Activated T-helper 1 cell treated with anti-CD3 and anti-CD28 coated beads, Interleukin-2, amount 50 U/mL, for 16 hours (primary cell): ENCODE measurements at places on chromosomes 7 and 10.

- no peak for DNase-seq
Measured at GRCh38 chr7:70638158-70639107, 493.5 kb upstream of the GALNT17 start.

GRCh38 chr10:80141696-80142460 lies 9.3 kb downstream of the PLAC9 start:
- DNase-seq: no peak

- no peak for DNase-seq
Measured at GRCh38 chr10:22765660-22766547, 51.5 kb upstream of the PIP4K2A start.

- no peak for DNase-seq
Measured at GRCh38 chr10:12663863-12664262, 314.5 kb downstream of the CAMK1D start.

DNA sequence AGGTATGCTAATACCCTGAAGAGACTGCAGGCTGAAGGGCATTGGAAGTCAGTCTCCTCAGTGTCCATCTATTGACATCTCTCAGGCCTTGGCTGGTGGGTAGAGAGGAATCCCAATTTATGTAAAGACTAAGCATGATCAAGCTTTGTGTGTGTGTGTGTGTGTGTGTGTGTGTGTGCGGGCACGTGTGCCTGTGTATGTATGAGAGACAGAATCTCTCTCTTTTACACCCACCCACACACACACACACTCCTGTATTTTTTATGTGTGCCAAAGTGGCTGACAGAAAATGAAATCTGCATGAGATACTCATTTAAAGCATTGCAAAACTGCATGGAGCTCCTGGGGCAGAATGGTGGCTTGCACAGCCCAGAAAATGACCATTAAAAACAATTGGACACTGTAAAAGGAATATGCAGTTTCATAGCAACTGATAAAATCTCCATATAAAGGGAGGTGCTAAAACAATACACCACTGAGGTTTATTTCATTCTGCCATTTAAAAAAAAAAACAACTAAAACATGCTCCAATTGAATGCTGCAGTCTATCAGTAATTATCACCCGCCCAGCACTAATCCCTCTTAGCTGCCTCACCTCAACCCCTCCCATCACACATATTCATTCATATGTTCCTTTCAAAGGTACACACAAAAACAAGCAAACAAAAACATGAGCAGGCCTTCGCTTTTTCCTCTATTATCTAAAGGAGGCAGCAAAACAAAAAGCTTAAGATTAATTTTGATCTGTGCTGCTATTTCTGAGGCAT lies 385.0 kb downstream of the KCNMA1 start:
- DNase-seq: no peak

GRCh38 chr7:14576578-14576977 lies 326.0 kb downstream of the DGKB start:
- DNase-seq: no peak

DNA sequence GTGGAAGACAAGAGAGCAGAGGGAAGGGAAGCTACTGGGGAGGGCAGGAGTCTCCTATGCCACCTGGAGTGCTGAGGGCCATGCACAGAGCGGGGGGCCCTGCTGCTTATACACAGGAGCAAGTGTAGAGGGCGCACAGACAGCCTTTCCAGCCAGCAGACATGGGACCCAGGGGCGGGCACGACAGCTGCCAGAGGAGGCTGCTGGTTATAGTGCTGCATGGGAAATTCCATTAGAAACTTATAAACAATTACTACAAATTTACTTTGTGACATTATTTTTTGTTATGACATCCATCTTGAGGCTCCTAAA lies 90.5 kb downstream of the WDFY4 start:
- no peak for DNase-seq

- DNase-seq: no peak
Measured at GRCh38 chr7:69359003-69359700, 239.1 kb upstream of the AUTS2 start.

GRCh38 chr7:5590596-5591277 lies 167.1 kb upstream of the TNRC18 start:
- no peak for DNase-seq

GRCh38 chr7:21542891-21543527 lies at the start of gene DNAH11:
DNAH11 (plus strand) TSS chr7:21543039; CDS start chr7:21543246, 207 bp downstream.
- DNase-seq: no peak

GRCh38 chr7:155557778-155558177 lies 11.4 kb upstream of the CNPY1 start:
- DNase-seq: no peak

- no peak for DNase-seq
Measured at GRCh38 chr7:162632-163297, 29.6 kb upstream of the FAM20C start.
